ENCODE measurements at places on chromosomes 1 and 21.

GRCh38 chr1:199042193-199042592 is 403.4 kb downstream of the PTPRC start:
- DNase-seq = no peak

DNA sequence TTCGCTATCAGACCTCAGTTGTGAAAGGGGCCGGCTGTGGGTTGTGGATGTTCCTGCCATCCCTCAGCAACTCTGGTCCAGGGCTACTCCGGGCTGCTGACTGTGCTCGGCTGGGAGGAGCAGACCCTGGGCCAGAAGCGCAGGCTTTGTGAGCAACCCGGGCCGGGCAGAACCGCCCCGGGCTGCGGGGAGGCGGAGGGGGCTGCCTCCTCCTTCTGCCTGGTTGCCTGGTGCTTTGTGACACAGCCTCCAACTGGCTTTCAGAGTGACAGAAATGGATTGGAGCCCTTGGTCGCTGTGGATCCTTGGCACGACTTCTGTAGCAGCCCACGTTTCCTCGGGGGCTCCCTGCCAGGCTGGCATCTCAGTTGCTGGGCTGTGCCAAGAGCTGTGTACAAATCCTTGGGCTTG is 10.0 kb downstream of the DRAXIN start:
- DNase-seq = no peak

DNA sequence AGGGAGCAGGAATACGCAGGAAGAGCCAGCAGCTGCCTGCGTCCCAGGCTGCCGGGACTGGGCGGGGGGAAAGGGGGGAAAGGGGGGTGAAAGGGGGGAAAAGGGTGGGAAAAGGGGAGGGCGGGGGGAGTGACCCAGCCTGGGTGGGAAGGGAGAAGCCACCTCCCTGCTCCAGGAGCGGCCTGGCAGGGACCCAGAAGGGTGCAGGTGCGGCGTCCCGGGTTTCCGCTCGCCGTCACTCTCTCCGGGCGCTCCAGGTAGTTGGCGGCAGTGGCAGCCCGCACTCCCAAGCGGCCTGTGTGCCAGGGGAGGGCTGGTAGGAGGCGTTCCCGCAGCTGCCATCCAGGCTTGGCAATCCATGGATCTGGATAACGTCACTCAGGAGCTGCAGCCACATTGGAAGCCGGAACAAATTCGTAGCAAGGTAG is 141.0 kb upstream of the NGF start:
- no peak for DNase-seq

DNA sequence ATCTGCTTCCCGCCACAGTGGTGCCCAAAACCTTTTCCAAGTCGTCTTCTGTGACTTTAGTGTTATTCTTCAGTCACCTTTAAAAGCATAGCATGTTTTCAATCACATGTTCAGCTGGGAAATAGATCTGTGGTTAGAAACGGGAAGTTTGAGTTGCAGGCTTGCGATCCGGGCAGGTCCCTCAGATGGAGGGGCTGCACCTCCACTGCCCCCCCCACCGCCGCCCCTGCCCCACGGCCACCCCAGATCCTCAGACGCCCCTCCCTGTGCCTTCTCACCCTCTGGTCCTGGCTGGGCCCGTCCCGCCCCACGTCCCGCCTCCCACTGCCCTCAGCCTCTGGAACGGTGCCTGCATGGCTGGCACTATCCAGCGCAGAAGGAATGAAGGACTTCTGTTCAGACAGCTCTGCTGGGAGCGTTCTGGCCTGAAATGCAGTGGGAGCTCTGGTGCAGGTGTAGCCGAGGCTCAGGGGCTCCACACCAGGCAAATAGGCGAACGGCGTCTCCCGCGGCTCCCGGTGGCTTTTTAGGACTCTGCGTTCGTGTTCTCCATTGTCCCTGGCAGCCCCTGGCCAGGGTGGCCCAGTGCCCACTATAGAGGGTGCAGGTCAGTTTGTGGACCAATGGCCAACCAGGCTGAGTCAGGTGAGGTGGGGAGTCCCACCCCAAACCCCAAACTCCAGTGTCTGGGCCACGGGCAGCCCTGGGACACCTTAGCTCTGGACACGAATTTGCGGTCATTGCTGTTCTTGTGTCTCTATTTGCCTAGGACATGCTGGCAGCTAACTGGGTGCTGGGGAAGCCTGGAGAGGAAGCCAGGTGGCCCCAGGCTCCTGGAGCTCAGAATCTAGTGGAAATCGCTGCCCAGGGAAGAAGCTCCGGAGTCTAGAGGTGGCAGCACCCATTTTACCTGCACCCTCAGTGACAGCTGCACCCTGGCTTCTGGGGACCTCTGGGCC is 67.1 kb downstream of the FAAP20 start:
- no peak for DNase-seq

DNA sequence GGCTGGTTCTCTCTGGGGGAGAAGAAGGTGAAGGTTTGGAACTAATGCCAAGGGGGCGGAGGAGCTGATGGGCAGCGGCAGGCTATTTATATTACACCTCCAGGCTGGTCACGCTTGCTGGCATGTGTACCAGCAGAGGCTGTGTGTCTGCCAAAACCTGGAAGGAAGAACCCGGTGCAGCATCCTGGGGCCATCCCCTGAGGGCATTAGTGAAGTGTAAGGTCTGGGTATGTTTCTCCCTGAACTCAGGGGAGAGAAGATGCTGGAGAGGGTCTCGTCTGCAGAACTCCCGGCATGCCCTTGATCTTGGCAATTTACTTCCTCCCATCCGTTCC is 5.3 kb downstream of the DISP3 start:
- DNase-seq = no peak

DNA sequence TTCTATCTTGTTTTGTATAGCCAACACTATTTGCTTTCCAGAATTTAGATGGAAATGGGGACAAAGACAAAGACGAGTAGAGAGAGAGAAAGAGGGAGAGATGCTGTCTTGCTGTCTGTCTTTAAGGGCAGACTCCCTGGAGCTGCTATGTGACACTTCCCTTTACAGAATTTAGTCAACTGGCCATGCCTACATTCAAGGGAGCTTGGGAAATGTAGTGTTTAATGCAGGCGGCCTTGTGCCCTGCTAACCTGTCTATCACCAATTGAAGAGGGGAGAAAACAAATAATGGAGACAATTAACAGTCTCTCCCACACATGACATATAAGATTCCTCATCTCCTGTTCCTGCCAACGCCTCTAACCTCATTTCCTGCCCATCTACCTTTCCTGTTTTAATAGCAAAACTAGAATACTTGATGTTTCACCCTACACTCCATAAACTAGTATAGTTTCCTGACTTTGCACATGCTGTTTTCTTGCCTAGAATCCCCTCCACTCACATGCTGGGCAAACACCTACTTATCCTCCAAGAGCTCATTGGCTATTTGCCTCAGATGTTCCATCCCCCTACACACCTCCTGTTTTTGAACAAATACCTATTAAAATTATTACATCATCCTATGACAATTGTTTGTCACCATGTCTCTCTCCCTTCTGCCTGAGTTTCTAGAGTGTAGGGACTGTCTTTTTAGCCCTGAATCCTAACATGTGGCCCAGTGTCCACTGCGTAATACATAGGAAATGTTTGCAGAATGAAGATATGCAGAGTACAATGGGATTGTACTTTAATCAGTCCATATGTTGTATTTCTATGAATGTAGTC is 117.2 kb downstream of the SLC25A24 start:
- no peak for DNase-seq

- DNase-seq = peak; percentile 90
Measured at GRCh38 chr21:27700974-27701614, 734.2 kb upstream of the ADAMTS5 start.

- no peak for DNase-seq
Measured at GRCh38 chr1:64532646-64533045, 62.7 kb downstream of the CACHD1 start.

DNA sequence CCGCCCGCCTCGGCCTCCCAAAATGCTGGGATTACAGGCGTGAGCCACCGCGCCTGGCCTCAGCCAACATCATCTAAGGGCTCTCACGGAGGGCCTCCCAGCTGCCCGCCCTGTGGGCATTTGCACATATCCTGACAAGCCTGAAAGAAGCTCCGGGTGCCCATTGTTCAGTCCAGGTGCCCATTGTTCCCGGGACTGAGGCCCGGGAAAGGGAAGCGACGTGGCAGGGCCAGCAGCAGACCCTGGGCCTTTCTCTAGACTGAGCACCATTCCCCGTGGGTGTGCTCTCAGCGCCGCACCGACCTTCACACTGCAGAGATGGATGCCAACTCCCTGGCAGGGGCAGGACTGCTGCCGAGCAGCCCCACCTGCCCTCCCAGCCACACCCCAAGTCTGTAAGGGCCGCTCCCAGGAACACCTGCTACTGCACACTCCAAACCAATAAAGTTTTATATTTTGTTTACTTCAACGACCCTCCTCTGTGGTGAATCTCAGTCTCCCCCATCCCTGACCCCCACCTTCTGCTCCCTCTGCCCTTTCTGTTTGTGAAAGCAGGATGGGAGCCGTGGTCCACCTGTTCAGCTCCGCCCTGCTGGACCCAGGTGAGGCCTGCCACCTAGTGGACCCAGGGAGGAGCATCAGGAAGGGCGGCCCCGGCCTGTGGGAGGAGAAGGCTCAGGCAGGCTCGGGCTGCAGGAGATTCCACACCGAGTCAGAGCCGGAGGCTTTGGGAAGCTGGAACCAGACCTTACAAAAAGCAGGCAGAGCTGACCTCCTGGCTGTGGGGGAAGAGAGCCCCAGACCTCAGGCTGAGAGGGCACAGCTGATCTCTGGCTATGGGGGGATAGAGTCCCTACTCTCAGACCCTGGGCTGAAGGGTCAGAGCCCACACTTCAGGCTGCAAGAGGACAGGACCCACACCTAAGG is 1.1 kb upstream of the TMEM82 start:
- DNase-seq = peak; percentile 82

GRCh38 chr21:45435405-45435981 is 30.5 kb downstream of the COL18A1 start:
- no peak for DNase-seq

DNA sequence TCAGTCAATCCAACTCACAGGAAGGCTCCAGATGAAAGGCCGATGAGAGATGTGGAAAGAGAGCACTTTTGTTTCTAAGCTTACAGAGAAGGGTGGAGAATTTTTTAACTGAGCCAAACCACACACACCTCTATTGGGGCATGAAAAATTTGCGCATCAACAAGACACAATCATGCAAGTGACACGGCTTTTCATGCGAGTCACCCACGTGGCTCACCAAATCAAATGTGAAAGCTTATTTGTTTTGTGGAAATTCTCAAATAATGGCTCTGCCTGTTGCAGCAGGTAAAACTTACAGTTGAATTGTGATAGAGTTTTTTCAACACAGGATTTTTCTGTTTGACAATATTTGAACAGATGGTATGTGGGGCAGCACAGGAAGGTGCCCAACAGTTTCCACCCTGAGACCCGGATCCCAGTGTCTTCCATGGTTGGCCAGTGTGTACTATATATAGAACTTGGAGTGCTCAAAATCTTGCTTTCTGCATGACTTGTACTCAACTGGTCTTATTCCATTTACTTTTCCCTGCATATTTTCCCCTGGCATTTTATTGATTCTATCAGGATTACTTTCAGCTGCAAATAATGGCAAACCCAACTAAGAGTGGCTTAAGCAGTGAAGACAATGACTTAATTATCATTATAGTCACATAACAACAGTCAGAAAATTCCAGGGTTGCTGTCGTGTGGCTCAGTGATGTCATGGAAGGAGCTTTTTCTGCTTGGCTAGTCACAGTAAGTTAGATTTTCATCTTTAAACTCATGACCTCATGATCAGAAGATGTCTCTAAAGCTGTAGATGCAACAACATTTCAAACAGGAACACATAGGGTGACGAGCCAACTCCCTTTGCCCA is 90.6 kb upstream of the SIM2 start:
- no peak for DNase-seq

DNA sequence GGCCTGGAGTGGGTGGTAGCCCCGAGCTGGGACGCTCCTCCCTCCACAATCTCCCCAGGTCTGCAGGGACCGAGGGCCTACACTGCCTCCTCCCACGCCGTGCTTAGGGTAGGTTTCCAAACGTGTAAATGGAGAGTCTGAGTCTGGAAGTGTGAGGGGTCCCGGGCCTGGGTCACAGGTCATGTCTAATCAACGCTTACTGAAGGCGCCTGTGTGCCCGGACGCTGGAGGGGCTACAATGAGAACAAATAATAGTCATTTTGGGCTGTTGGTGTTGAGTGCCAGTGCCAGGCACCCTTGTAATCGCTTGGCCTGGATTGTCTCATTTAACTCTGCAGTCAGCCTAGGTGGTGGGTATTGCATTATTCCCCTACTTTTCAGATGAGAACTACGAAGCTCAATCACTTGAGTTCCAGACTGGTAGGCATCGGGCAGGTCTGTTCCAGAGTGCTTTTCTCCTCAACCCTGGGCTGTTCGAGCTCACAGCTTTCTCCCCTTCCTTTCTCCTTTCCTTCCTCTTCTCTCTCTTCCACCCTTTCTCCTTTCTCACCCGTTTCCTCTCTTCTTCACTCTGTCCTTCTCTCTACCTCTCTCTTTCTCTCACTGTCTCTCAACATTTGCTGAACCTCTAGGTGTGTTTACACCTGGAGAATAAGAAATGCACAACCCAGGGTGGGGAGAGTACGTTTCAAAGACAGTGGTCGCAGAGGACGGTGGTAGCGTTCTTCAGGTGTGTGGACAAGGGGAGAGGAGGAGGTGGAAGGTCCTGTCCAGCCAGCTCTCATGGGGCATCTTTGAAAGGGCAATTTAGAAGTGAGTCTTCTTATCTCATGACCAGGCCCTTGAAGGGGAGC is 883 bp downstream of the SLC66A1 start:
- DNase-seq = no peak

DNA sequence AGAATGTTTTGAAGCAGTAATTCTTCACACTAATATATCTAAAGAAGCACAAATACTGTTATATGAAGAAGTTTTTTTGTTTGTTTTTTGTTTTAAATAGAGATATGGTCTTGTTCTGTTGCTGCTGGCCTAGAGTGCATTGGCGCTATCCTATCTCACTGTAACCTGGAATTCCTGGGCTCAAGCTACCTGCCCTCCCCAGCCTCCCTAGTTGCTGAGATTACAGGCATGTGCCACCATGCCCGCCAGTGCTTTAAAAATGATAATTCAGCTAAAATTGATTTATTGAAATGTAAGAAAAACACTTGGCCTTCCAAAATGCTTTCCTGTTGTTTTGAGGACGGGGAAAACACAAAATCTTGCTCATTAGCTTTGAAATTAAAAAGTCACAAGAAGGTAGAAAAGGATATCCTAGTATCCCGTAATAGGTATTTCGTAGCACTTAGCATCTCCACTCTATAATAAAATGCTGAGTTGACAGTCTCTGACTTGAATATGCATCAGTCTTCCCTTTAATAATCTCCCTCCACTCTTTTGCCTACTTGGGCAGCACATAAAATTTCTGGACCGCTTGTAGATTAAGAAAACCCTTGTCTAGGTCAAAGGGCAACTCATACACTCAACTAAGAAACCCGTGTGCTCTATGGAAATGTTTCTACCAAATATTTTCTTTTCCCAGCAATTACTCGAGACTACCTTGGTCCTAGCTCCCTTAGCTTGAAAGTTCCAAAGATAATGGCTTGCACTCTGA is 1.3 kb downstream of the SCYL3 start:
- DNase-seq = no peak

DNA sequence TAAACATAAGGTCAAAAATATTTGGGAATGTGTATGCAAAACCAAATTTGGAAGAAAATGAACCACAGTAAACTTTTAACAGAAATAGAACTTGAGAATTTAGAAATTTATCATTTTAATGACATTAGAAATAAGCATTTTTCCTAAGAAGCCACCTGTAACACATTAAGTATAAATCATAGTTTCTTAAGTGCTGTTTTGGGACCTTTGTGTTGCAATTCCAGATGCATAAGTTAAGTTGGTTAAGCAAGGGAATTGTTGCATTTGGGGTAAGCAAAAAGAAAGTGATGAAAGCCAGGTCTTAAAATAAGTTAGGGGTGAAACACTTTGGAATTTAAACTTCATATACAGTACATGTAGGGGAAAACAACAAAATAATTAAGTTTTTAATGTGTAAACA is 49.8 kb downstream of the CDKN2C start:
- DNase-seq = no peak

- DNase-seq = no peak
Measured at GRCh38 chr1:241816008-241816407, 32.0 kb upstream of the EXO1 start.

All from uterus (tissue), 4 donors.